Stimulated activated CD4-positive, alpha-beta T cell treated with anti-CD3 and anti-CD28 coated beads, Interleukin-1b, Interleukin-23, amount 100 ng/mL, for 1 hour (primary cell): ENCODE measurements at places on chromosomes 6 and 20.

DNA sequence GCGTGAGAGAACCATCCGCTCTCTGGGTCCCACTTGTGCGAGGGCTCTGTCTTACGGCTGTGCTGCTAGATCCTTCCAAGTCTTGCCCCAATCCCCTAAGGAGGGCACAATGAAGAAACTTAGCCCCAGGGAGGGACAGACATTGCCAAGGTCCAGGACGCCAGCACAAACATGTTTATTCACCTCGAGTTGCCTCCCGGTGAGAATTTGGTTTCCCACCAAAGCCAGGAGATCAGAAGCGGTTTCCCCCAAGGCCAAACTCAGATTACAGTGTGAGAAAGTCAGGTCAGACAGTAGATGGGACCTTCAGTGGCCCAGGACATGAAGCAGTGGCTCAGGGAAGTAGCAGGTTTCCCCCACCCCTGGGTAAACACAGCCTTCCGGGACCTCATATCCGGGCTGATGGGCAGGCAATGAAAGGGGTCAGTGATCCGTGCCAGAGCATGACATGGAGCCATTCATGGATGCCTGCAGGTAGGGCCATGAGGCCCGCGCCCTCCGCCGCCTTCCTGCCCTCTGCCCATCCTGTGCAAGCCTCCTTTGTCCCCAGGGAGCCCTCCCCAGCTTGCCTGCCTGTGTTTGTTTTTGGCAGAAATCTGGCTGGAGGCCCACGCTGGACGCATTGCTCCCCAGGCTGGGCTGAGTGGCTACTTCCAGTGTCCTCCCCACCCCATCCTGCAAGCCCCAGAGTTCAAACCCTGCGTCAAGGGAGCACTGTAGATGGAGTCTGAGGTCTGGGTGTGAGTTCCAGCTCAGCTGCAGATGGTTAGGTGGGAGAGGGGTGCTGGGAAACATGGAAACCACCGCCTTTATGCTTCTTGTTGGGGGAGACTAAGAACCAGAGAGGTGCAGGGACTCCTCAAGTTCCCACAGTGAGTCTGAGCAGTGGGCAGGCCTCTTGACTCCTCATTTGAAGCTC lies 2.0 kb downstream of the BPIFB2 start:
- no peak for DNase-seq

DNA sequence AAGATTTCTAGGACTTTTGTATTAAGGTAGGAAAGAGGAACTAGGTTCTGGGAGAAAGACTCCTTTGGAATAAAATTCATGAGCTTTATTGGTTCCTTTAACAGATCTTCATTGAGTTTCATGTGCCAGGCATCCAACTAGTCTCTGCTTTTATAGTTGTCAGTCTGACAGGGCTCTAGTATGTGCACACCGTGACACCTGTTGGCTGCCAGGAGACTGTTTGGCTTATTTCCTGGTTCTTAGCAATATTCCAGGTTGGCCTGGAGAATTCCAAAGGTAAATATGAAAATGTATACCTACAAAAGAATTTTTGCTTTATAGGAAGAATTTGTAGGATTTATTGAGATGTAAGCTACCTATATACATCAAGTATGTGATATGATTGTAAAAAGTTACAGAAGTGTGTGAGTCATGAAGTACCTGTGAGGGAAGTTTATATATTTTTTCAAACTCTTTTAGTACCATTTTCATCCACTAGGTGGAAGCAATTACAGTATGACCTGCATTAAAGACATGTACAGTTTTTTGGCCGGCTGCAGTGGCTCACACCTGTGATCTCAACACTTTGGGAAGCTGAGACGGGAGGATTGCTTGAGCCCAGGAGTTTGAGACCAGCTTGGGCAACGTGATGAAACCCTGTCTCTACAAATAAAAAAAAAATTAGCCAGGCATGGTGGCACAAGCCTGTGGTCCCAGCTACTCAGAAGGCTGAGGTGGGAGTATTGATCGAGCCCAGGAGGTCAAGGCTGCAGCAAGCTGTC lies 35.2 kb downstream of the NDUFAF5 start:
- no peak for DNase-seq

GRCh38 chr6:81999826-82000225 lies 247.3 kb upstream of the TENT5A start:
- DNase-seq = no peak

GRCh38 chr20:11136691-11137090 lies 462.9 kb upstream of the JAG1 start:
- no peak for DNase-seq

DNA sequence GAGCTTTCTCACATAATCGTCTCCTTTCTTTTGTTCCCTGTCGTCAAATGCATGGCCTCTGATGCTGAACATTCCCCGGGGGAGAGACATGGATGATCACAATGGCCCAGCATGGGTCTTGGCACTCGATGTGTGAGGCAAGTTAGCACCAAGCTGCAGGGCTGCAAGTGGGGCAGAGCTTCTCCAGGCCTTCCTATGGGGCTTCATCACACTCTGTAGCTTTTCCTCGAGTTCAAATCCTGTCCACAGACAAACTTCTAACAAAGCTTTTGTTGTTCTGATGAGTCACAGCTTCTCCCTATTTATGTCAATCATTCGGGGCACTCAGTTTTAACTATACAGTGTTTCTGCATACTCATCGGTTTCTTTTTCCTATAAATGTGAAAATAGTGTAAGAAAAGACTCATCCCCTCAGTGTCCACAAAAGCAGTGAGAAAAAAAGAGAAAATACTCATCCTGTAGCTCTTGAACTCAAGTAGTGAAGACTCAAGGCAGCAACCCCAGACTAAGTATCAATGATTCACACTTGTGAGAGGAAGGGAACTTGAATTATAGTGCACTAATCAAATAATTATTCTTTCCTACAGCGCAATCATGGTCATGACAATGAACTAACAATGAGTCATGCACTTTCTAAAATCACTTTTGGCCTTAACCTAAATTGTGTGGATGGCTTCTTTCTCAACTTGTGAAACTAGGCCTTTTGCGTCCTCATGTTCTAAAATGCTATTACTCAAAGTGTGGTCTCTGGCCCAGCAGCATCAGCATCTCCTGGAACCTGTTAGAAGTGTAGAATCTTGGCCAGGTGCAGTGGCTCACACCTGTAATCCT lies 68.4 kb upstream of the NOX3 start:
- no peak for DNase-seq

- DNase-seq = no peak
Observed at GRCh38 chr6:52731719-52732118, 31.6 kb downstream of the GSTA2 start.

- no peak for DNase-seq
Observed at GRCh38 chr6:55495277-55495676, 83.7 kb downstream of the HMGCLL1 start.

DNA sequence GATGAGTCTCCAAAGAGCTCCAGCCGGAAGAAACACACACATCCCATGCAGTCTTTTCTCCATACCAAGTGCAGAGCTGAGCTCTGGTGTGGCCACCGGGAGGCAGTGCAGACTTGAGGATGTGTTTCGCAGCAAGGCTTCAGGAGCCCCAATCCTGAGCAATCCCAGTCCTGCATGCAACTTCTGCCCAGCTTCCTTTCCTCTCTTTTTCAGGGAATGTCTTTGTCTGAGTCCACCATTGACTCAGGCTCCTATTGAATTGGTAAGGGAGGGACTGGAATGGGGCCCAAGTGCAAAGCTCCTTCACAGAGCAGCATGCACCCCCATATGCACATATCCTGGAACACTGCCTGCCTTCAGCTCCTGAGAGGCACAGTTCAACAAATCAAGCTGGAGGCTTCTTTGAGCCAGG lies 50.5 kb upstream of the ASIP start:
- peak; percentile 9 for DNase-seq
